ENCODE measurements at places on chromosomes 7 and 10.
A peak's percentile ranks its signal among the peaks of the same experiment; 100 is the strongest.

DNA sequence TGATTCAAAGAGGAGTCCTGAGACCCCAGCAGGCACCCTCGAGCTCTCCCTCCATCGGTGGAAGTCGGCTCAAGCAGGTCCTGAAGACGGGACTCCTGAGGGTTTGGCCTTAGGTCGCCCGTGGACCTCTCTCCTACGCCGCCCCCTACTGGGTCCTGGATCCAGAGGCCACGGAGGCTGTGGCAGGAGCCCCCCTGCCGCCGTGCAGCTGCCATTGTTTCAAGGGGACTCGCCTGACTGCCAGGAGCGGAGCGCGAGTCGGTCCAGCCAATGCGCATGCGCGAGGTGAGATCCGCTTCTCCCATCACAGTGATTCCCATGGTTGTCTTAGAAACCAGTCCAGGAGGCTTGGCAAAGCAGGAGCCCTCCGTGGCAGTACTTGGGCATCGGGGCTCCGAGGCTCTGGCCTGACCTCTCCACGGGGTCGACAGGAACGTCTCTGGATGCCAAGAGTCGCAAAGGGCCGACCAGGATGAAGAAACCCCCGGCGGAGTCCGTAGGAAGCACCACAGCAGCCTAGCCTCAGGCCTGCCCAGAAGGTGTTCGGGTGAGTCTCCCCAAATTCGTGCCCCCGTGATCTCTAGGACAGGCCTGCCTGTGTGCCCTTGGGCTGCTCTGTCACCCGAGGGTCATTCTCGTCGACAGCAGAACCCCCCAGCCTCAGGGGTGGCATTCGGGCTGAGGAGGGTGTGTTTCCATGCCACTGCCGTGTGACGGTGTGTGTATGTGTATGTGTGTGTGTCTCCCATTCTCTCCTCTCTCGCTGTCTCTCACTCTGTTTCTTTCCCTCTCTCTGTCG, 322.3 kb downstream of the ZNF716 start:
- no peak for DNase-seq

DNA sequence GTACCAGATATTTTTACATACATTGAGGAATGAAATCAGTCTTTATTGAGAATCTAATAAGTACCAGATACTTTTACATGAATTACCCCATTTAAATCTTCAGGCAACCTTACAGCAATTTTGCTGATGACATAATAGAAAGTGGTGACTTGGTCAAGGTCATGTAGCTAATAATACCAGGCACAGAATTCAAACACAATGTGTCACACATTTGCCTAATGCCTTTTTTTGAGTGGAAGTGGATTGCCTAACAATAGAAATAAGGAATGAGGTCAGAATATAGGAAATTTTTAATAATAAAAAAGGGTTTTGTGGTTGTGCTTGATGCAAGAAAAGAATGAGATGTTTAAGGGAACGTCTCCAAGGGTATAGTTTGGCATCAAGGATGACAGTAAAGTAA, 466.6 kb upstream of the IGFBP3 start:
- DNase-seq, result no peak

- no peak for DNase-seq
Measured at GRCh38 chr7:92608380-92609322, 18.5 kb upstream of the FAM133B start.

DNA sequence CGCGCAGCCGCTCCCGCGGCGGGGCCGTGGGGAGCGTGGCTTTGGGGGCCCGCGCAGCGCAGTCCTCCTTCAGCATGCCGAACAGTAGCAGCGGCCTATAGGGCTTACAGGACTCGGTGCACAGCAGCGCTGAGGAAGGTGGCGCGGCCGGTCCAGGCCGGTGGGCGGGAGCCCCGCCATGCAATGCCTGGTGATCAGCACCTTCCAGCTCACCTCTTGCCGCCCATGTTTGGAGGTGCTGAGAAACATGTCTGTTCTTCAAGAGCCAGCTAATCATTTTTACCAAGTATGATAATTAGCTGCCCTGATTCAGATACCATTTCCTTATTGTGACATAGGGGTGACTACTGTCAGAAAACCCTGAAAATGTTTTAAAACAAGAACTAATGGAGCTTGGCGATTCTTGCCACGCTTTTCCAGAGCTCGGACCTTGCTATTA, 33.5 kb upstream of the SFTPD start:
- no peak for DNase-seq

GRCh38 chr7:22782616-22783232, 39.9 kb downstream of the TOMM7 start:
- peak; percentile 29 for DNase-seq

DNA sequence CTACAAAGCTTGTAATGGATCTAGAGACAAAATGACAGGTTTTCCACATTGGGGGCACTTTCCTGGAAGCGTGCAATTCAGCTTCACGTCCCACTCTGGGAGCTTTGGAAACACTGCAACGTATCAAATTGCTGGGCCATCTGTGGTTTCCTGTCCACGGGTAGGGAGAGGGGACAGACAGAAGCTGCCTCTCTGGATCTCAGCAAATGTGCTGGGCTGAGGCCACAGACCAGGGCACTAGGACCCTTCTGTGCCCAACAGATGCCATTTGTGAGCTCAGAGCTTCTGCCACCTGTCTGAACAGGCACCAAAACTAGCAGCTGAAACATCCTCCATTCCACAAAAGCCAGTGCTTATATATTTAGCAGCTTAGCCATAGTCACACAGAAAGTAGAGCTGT, 40.9 kb upstream of the FRMD4A start:
- DNase-seq, result no peak
